Stimulated activated CD4-positive, alpha-beta T cell treated with anti-CD3 and anti-CD28 coated beads, Interleukin-4, amount 100 ng/mL, for 24 hours (primary cell): ENCODE measurements at places on chromosomes 7 and 10.

DNA sequence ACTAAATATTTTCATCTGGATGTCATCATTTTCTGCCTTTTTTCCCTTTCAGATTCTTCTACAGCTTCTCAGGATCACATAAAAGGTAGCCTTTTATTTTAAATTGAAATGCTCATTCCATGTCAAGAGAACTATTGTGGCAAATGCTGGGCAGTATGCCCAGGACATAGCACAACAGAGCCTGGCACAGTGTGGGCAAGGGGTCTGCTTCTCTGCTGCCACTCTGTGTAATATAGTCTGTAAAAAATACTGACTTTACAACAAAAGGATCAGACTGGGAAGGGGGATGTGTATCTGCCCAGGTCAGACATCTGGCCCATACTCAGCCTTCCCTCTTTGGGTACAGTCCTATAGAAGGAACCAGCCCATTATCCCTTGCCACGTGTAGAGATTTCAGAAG, 62.7 kb downstream of the CUZD1 start:
- no peak for DNase-seq

DNA sequence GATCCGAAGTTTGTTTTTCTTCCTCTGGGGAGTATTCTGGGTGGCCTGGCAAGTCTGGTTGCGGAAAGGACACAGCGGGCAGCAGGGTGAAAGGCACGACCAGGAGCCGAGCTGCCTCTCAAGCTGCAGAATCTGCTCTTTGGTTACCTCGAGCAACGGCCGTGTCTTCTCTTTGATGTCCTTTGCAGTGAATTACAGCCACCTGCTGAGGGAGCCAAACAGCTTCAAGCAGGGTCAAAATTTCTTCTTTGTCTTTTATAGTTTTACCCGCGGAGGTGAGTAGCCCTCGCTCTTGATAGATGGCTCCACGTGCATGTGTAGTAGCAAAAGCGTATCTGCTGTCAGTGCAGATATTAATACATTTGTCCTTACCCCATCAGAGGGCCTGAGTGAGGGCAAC, 177.3 kb upstream of the MBL2 start:
- no peak for DNase-seq

- no peak for DNase-seq
Measured at GRCh38 chr10:71229726-71230655, 17.6 kb downstream of the UNC5B start.

DNA sequence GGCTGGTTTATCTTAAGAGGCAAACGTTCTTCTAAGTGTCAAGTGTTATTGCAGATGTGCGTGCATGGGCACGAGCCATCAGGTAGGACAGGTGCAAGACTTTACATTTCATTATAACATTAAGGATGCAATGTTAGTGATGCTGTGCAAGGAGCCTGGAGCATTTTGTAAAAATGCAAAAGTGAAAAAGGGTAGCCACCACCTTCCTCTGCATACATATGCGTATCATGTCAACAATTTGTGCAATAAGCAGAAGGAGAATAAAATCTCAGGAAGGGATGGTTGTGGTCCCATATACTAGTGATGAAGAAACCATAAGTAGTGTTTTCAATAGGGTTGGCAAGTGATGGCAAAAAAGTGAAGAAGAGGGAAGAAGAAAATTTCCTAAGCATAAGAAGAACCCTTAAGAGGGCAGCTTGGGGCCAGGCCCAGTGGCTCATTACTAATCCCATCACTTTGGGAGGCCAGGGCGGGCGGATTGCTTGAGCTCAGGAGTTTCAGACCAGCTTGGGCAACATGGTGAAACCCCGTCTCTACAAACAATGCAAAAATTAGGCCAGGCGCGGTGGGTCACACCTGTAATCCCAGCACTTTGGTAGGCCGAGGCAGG, 7.5 kb downstream of the PIK3AP1 start:
- no peak for DNase-seq

GRCh38 chr7:104272767-104273384, 55.5 kb upstream of the LHFPL3 start:
- no peak for DNase-seq

DNA sequence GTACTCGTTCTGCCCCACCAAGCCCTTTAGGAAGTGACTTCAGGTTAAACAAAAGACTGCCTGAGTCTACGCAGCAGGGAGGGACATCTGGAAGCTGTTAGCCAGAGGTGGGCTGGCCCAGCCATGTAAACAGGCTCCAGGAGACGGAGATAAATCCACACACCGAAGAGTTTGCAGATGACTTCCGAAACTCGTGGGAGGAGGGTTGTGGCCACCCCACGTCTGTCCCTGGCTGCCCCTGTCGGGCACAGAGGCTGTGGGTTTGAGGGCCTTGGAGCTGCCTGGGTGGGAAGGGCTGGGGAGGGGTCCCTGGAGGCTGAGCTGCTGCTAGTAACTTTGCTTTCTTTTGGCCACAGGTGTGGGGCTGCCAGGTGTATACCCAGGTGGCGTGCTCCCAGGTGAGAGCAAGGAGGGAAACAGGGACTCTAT, 15.6 kb downstream of the ELN start:
- DNase-seq, result no peak
